Activated CD8-positive, alpha-beta memory T cell treated with anti-CD3 and anti-CD28 coated beads, Interleukin-2, amount 10 ng/mL, durations not matched to agents 7 days and 5 days (primary cell): ENCODE measurements at places on chromosomes 12 and 14. TPM values are rescaled to one million over a fixed set of nuclear protein-coding genes. Genes with fewer than 3 reads are reported as not detected.

GRCh38 chr14:81767266-81767995 is 233.8 kb upstream of the SEL1L start:
- no peak overlapping the region for H3K27ac ChIP-seq
- H3K36me3 ChIP-seq: no peaks in the 10 kb centered on the region
- no peaks in the 10 kb centered on the region for H3K4me1 ChIP-seq
- DNase-seq: no peak
- H3K27me3 ChIP-seq: no peaks in the 10 kb centered on the region

GRCh38 chr14:32986791-32987540 is 48.3 kb downstream of the NPAS3 start:
- H3K27me3 ChIP-seq: no peaks in the 10 kb centered on the region
- no peaks in the 10 kb centered on the region for H3K36me3 ChIP-seq
- no peak for DNase-seq
- no peaks in the 10 kb centered on the region for H3K4me1 ChIP-seq

GRCh38 chr12:43332977-43333640 is 218.9 kb downstream of the ADAMTS20 start:
- H3K27me3 ChIP-seq: no peaks in the 10 kb centered on the region
- no peaks in the 10 kb centered on the region for H3K4me1 ChIP-seq
- H3K36me3 ChIP-seq: no peaks in the 10 kb centered on the region

- no peak overlapping the region for H3K27ac ChIP-seq
- no peak for DNase-seq
- H3K4me1 ChIP-seq: no peaks in the 10 kb centered on the region
- H3K27me3 ChIP-seq: no peaks in the 10 kb centered on the region
- no peak overlapping the region for H3K4me3 ChIP-seq
Measured at GRCh38 chr14:38731962-38732361, 371.1 kb downstream of the SEC23A start.

The TBX3 gene
- total RNA-seq: not detected

The PPP1R36 gene
- not detected for total RNA-seq

The OR4E2 gene
- total RNA-seq: not detected

The CLEC9A gene
- total RNA-seq: not detected

The PAPLN gene
- 0.73 TPM for total RNA-seq
